ENCODE measurements at places on chromosomes 11 and 22.

DNA sequence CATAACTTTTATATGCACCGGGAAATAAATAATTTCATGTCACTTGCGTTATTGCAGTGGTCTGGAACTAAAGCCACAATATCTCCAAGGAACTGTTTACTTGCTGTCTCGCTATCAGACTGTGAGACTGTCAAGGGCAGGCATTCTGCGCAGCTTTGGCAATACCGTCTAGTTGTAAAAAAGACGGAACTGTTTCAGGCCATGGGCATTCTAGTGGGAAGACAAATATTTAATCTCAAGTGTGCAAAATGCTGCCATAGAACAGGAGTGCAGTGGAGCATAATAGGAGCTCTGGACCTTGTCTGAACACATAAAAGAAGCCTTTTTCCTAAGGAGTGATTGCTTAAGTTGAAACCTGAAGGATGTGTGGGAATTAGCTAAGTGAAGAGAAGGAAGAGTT, 53.8 kb downstream of the PACS1 start:
- DNase-seq: no peak

- no peak for DNase-seq
These were observed 215.0 kb upstream of the CTSC start for GRCh38 chr11:88552379-88553062.

DNA sequence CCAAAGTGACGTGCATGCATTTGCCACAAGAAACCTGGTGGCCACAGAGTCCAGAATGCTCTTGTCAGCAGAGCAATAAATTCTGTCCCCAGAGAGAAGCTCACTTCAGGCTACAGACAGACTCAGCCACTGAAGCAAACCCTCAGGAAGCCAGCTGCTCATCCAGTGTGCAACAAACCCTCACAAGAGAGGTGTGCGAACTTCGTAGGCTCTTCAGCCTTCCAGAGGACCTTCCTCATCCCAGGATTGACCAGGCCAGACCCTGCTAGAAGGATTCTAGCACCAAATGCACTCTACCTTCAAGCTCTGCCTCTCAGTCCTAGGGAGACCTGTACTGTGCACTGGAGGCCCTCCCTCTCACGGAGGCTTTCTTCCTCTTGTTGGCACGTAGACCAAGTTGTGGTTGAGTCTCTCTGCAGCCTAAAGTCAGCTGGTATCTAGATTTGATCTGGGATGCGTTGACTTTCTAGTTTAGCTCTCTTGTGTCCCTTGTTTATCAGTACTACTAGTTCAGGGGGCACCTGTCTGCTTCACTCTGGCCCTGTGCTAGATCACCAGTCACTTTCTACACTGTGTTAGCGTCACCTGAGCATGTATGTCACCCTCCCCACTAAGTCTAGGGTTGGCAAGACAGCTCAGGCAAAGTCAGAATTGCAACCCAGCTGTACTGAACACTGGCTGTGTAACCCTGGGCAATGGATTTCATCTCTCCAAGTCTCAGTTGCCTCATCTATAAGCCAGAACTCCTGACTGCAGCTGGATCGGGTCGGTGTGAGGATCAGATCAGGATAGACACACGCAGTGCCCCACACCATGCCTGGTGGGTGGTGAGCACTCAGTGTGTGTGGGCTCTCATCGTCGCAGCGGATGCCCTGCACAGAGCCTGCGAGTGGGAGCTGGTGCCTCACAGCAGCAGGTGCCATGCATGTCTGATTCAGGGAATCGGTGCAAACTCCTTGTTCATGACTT, 22.1 kb upstream of the TMPRSS13 start:
- DNase-seq: no peak

- DNase-seq: no peak
These were observed 179.1 kb upstream of the E2F8 start for GRCh38 chr11:19419808-19420207.

- no peak for DNase-seq
These were observed 8.7 kb downstream of the CENATAC start for GRCh38 chr11:119006656-119007055.

DNA sequence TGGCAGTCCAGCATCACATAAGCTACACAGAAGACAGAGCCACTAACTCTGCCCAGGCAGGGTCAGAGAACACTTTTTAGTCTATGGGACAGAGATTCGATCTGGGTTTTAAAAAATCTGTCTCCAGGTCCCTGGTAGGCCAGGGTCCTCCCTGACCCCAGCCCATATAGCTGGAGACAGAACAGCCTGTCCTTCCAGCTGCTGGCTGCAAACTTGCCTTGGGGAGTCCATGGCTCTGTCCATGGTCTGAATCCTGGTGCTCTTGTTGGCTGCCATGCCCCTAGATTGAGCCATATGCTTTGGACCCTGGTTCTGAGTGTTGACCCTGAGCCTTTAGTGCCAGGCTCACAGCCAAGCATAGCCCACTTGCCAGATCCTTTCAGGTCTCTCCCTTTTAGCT, 13.3 kb upstream of the LIPT2 start:
- no peak for DNase-seq

- no peak for DNase-seq
These were observed 6.2 kb downstream of the TBX1 start for GRCh38 chr22:19766511-19767426.

GRCh38 chr11:45997599-45997998, 75.1 kb downstream of the LARGE2 start:
- no peak for DNase-seq

All from epithelial cell of proximal tubule (primary cell).